Neural crest cell (in vitro differentiated cells): ENCODE measurements at places on chromosomes 7 and 10.

DNA sequence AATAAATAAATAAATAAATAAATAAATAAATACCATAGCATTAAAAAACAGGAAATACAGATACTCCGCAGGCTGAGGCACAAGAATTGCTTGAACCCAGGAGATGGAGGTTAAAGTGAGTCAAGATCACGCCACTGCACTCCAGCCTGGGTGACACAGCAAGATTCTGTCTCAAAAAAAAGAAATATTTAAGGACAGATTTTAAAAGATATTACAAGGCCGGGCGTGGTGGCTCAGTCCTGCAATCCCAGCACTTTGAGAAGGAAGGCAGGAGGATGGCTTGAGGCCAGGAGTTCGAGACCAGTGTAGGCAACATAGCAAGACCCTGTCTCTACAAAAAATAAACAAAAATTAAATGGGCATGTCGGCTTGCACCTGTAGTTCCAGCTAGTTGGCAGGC lies 17.5 kb upstream of the SNX8 start:
- DNase-seq = no peak

DNA sequence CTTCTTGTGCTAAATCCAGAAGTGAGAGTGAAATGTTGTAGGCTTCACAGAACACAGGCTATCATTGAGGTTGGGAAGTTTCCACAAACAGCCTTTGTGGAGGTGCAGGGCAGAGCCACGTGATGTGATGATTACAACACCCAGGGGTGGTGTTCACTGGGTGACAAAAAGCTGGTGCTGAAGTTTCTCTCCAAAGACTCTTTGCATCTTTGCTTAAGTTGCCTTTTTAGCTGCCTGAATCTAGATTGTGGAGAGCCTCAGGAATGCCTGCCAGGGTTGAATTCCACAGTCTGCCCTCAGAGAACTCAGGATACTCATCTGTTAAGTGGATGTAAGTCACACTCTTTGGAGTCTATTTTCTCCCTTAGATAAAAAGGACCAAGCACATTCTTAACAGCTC lies 56.3 kb downstream of the PLXNA4 start:
- no peak for DNase-seq

- no peak for DNase-seq
These were observed 16.9 kb downstream of the CAMK2G start for GRCh38 chr10:73857446-73857845.

DNA sequence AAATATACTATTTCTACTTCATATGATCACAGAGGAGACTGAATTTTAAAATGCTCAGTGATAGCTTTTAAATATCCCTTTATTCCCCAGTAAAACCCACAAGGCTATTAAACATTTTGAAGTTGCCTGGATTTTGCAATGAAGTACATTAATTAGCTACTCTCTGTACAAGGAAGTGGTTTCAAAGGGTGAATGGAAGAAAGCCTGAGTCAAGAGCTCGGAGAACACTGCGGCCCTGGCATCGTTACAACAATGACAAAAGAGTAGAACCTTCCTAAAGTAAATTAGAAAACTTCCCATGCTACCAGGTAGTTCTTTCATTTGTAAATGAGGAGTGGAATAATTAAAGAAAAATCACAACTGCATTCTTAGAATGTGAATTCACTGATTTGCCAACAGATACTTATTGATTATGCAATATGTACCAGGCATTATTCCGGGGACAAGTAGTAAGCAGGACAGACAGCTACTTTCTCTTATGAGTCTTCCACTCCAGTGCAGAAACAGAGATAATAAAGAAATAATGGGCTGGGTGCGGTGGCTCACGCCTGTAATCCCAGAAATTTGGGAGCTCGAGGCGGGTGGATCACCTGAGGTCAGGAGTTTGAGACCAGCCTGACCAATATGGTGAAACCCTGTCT lies 63.0 kb downstream of the ZNF22 start:
- no peak for DNase-seq

- DNase-seq = no peak
These were observed 111.9 kb upstream of the ADAM12 start for GRCh38 chr10:126500185-126500584.

- no peak for DNase-seq
These were observed 37.4 kb downstream of the DNAJC9 start for GRCh38 chr10:73209705-73210104.

DNA sequence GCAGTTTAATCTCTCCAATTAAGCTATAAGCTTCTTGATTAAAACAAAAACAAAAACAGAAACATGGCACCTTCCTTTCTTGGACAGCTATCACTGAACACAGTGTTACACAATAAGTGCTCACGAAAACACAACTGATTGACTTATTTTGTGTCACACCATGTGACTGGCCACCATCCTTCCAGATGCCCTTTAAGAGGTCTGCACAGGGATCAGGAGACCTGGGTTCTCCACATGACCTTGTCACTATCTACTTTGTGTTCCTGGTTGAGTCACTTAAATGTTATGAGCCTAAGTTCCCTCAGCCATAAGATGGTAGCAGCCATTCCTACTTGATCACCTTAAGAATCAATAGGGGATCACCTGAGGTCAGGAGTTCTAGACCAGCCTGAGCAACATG lies 120.1 kb downstream of the HIPK2 start:
- DNase-seq = no peak
